ENCODE measurements at places on chromosomes 2 and 18.

GRCh38 chr2:60350791-60351190 lies 202.7 kb downstream of the BCL11A start:
- no peak for DNase-seq

DNA sequence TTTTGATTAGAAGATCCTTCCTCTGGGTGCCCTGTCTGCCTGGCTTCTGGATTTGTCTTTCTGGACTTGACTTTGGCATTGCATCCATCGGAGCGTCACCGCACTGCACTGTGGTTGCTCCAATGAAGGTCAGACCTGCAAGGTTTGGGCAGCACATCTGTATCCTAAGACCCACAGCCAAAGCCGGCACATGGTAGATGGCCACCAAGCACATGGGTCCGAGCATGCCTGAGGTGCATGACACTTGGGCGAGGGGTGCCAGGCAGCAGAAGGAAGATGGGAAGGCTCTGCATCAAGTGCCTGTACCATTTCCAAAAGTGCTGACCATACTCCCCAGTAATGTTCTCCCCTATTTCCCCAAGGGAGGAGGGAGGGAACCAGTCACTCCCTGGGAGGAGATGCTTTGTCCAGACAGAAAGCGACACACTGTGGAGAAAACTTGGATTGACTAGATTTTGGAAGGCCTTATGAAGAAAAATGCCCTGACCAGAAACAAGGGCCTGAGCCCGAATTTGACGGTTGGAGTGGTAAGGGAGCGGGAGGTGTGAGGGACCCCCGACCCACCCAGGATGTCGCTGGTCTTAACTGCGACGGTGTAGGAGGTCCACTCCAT lies 149.9 kb downstream of the LOXHD1 start:
- no peak for DNase-seq

DNA sequence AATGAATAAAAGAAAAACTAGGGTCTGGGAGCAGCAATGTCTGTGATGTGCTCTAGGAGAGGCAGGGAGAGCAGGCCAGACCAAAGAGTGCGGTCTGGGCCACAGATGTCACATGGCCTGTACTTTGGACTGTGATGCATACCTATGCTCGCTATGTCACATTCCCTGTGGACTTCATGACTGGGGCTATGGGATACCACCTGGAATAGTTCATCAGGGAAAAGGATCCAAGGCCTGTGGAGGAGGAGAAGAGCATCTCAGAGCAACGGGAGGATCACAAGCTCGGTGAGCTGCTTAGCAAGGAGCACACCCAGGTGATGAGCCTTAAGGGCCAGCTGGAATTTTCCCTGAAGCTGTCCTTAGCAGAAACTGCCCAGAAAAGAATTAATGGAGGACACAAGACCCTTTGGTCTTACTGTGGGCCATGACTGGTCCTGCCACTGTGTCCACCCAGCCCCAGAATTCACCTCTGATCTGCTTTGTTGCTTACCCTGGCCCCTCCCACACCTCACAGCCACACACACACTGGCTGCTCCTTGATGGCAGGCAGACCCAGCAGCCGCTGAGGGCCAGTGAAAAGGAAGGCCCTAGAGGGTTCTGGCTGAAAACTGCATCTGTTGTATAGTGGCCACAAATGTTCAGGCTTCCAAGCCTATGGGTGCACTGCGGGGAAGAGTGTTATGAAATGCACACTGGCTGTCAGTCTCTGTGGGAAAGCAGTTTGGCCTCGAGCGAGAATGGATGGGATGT lies 25.3 kb upstream of the GCC2 start:
- DNase-seq = no peak

- DNase-seq = no peak
Measured at GRCh38 chr18:56691530-56691929, 40.4 kb downstream of the WDR7 start.

- peak; percentile 95 for DNase-seq
Measured at GRCh38 chr2:24083567-24084385, 858 bp downstream of the TP53I3 start.

DNA sequence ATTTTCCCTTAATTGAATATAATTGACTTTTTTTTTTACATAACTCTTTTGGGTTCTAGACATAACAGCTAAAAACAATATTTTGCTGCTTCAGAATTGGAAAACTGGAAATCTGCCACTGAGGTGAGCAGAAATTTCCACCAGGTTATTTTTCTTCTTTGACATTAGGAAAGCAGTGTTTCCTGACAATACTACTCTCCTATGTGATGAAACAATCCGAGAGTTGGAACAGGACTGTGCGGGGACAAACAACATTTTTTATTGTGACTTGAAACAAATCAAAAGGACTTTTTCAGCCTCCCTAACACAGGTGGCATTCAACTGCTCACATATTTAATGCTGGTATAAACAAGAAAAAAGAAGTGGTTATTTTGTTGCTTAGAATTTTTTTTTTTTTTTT lies 237.2 kb downstream of the RNF152 start:
- DNase-seq = no peak

GRCh38 chr2:139684286-139684860 lies 904.2 kb upstream of the NXPH2 start:
- DNase-seq = no peak

- DNase-seq = no peak
Measured at GRCh38 chr18:80088036-80088435, 21.0 kb upstream of the ADNP2 start.
